ENCODE measurements at places on chromosomes 11 and 22.

DNA sequence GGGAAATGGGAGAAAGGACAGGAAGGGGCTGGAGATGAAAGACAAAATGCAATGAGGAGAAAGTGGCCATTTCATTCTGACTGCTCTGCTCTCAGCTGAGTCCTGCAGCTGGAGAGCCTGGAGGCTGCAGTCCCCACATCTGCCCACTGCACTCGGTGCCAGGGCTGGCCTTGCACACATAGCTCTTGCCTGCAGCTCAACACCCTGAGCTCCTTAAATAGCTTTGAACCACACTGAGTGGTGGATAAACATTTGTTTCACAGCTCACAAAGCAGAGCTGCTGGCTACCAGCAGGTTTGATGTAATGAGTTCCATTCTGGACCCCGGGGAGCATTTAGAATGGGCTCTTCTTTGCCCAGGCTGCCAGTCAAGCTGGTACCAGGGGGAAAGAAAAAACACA, 426.1 kb upstream of the CADM1 start:
- DNase-seq: no peak

DNA sequence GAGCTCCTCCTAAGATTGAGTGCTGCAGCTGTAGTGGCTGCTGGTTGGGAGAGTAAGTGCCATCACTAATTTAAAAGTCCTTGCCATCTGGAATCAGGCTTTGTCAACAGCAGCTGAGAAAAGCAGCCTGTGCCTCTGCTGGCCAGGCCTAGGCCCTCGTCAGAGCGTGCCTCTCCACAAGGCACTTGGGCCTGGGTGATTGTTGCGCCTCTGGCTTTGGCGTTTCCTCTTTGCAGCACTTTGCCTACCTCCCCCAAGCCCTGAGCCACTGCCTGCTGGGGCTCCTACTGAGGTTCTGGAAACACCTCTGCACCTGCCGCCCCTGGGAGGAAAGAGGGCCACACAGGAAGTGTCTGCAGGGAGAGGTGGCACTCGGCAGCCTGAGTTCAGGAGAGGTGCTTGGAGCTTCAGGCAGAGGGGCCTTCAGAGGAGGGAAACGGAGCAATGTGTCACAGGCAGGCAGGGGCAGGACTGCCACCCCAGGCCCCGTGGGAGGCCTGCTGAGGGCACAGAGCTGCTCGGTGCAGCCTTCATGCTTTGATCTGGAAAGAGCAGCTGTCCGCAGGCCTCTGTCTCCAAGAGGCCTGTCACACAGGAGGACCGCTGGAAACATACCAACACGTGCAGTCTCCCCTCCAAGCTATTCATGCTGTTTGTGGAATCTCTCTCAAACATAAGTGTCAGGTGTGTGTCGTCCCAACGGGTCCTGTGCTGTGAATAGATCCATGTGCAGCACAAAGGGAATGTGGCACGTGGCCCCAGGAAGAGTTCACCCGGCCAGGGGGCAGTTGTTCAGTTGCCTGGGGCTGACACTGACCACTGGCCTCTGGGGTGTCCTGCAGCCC, 61.5 kb upstream of the EMID1 start:
- no peak for DNase-seq

DNA sequence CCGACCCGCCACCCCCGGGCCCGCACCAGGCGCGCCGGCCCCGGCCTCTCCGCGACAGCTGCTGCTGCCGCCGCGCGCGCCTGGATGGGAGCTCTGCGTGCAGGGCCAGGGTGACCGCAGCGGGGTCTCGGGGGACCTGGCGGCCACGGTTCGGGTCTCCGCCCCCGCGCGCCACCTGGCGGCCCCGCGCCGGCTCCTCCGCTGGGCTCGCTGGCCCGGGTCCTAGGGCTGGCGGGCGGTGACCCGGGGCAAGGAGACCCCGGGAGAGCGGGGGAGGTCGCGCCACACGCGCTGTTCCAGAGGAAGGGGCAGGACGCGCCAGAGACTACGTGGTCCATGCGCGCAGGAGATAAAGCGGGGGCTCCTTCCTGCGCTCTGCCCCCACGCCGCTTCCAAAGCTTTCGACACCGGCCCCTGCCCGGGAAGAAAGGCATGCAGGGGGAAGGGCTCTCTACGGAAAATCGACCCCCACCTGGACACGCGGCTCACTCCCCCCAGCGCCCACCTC, 562 bp downstream of the SHANK2 start:
- no peak for DNase-seq

- DNase-seq: peak; percentile 3
Measured at GRCh38 chr22:17213976-17214375, 5.3 kb downstream of the ADA2 start.

DNA sequence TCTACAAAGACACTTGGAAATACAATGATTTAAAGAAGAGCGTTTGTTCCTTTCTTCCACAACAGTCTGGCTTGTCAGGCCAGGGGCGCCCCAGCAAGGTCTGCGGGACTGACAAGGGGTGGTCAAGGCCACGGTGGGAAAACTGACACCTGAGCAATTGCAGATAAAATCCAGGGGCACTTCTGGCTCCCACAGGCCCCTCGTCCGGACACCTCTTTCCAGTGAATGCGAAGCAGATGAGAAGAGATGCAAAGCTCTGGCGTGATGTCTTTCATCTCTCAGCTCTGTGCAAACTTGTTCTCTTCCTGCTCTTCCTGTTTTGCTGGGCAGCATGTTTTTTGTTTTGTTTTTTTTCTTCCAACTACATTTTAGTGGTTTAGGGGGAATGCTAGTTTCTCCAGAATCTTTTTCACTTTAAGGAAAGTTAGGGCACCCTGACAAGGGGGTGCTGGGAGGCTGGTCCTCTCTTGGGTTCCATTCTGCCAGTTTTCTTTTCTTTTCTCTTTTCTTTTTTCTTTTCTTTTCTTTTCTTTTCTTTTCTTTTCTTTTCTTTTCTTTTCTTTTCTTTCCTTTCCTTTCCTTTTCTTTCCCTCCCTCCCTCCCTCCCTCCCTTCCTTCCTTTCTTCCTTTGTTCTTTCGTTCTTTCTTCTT, 11.1 kb upstream of the CBX6 start:
- no peak for DNase-seq

- DNase-seq: no peak
Measured at GRCh38 chr22:46936378-46936903, 174.0 kb downstream of the TBC1D22A start.

DNA sequence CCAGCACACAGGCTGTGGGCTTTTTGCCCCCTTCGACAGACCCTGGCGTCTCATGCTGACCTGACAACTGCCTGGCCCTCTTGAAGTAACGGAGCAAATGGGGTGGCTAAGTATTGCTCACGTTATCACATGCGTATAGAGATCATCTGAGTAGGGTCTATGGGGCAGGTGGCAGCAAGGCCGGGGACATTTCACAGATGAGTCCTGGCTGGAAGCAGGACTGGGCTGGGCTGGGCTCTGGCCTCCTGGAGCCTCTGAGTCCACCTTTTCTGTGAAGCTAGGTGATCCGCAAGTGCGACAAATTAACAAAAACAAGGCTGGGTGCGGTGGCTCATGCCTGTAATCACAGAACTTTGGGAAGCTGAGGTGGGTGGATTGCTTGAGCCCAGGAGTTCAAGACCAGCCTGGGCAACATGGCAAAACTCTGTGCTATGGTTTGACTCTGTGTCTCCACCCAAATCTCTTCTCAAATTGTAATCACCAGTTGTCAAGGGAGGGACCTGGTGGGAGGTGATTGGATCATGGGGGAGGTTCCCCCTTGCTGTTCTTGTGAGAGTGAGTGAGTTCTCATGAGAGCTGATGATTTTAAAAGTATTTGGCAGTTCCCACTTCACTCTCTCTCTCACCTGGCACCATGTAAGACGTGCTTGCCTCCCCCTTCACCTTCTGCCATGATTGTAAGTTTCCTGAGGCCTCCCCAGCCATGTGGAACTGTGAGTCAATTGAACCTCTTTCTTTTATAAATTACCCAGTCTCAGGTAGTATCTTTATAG, 122.0 kb downstream of the MPPED1 start:
- DNase-seq: no peak
